ENCODE measurements at places on chromosomes 5 and 9. TPM values are rescaled to one million over a fixed set of nuclear protein-coding genes. Genes with fewer than 3 reads are reported as not detected.

PCDHA1 gene
- 7.5 TPM for total RNA-seq

- DNase-seq = no peak
Observed at GRCh38 chr9:16152276-16153101, 599.6 kb downstream of the CCDC171 start.

DNA sequence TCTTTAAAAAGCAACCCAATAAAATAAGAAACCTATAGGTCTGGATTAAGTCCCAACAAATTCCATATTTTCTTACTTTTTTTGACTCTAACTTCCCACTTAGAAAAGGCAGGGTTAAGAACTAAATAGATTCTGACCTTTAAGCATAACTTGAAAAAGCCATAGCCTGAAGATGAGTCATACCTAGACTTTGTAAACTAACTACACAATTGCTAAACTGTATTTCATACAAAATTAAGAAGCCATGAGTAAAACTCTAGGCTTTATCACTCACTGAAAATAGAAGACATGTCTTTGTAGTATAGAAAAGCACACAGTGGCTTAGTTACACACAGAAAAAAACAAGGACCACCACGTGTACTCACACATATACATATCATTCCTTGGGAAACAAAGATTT is 51.5 kb downstream of the MLLT3 start:
- no peak for DNase-seq

DNA sequence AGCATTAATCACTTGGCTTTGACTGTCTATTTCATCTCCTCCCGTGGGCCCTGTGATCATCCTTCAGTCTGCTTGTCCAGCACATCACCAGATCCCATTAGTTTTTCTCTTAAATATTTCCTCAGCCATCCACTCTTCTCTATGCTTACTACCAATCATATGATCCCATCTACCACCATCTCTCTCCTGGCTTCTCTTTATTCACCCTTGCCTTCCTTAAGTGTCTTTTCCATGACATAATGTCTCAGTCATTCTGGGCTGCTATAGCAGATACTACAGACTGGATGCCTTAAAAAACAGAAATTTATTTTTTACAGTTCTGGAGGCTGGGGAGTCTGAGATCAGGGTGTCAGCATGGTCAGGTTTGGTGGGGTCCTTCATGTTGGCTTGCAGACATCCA is 208.4 kb upstream of the PPP1R2B start:
- no peak for DNase-seq
